ENCODE measurements at places on chromosomes 6 and 20.
A peak's percentile ranks its signal among the peaks of the same experiment; 100 is the strongest.

GRCh38 chr20:12614764-12615163 lies 394.0 kb upstream of the SPTLC3 start:
- DNase-seq, result no peak

- DNase-seq, result peak; percentile 77
Observed at GRCh38 chr6:56510984-56511531, 131.6 kb downstream of the DST start.

GRCh38 chr20:14343491-14344065 lies 6.2 kb upstream of the FLRT3 start:
- no peak for DNase-seq

GRCh38 chr20:3714092-3714491 lies 1.7 kb upstream of the SIGLEC1 start:
- no peak for DNase-seq

DNA sequence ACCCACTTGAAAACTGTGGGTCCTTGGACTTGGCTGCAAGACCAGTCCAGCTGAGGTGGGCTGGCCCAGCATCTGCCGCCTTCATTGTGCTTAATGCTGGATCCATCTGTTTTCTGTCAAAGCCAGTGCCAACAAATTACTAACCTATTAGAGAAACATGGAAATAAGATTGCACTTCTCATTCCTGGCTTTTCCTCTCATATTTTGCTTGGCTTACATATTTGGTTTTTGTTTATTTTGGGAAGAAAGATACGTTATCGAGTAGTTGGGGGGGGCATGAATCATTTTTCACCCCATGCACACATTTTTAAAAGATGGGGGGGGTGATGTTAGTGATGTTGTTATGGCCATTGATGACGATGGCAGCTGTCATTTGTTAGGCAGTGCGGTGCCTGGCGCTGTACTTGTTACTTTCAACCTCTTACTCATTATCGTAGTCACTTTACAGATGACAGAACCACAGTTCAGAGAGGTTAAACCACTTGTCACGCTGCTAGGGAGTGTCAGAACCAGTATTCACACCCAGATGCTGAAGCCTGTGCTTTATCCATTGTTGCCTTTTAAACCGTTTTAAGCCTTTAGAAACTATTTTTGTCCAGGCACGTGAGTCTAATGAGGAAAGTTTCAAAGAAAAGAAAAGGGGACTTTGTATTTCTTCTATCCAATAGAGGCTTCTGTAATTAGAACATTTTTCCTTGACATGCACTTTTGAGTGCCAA lies 180.0 kb downstream of the TMEM242 start:
- peak; percentile 99 for DNase-seq

DNA sequence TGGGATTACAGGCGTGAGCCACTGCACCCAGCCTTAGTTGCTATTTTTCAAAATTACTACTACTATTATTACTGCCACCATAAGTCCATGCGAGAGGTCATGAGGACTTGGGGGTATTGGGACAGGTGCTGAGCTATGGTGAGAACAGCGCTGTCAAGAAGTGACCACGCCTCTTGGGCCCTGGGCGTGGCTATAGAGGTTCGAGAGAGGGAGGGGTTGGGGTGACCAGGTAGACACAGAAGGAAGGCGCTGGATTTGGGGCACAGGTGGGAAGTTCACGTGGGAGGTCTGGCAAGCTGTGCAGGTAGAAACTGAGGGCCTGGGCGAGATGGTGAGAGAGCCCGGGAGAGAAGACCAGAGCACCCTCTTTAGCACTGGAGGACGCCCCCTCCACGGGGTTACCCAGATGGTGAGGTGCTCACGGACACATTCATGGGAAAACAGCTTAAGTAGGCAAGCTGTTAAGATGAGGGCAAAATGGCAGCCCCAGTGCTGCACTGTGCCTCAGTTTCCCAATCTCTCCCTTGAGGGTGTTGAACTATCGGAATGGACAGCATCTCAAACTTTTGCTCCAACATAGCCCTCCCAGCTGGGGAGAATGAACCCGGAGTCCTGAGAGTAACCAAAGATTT lies 61.0 kb downstream of the RAB44 start:
- DNase-seq, result no peak

DNA sequence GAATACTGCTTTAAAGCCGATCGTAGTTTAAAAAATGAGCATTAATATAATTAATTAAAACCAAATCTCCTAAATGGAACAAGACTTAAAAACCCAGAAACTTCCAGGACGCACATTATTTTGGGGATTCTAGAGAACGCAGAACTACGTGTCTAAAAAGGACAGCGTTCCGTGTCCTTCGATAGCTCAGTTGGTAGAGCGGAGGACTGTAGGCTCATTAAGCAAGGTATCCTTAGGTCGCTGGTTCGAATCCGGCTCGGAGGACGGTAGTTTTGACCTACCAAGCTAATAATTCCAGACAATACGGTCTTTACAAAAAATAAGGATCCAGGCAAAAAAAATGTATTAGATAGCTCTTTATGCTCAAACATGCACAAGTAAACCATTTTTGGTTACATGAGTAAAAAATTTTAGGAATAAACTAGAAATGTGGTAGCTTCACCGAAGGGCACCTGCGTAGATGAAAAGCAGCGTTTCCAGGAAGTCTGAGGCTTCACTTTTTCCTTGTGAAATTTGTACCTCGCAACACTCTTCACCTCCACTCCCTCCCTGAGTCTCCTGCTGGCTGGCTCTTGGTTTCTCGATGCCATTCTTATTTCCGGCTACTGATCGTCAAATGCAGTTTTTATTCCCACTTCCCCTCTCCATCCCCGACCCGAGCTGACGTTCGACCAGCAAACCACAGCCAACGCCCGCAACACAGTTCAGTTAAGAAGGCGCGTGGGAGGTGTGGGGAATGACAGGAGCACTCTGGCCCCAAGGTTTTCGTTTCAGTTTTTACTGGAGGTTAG lies 19.6 kb upstream of the ABT1 start:
- peak; percentile 90 for DNase-seq

DNA sequence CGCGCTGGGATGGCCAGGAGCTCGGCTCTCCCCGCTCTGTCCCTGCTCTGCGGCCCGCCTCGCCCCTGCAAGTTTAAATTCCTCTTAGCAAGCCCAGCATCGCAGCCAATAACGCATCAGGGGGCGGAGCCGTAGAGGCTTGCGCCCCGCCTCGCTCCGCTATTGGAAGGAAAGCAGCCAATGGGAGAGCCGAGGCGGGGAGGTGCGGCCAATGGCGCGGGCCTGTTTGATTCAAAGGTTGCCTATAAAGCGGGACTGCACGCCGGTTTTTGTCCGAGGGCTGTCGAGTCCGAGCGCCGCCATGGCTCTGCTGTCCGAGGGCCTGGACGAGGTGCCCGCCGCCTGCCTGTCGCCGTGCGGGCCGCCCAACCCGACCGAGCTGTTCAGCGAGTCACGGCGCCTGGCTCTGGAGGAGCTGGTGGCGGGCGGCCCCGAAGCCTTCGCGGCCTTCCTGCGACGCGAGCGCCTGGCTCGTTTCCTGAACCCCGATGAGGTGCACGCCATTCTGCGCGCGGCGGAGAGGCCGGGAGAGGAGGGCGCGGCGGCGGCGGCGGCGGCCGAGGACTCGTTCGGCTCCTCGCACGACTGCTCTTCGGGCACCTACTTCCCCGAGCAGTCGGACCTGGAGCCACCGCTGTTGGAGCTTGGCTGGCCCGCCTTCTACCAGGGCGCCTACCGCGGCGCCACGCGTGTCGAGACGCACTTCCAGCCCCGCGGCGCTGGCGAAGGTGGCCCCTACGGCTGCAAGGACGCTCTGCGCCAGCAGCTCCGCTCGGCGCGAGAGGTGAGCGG lies at the start of gene FAM83D:
Gene FAM83D, plus strand, starts transcription at position 276 of the 792 bp plus-strand sequence. Its CDS starts 26 bp downstream, at position 302.
- DNase-seq, result peak; percentile 98

GRCh38 chr6:107556082-107556481 lies 66.2 kb downstream of the SOBP start:
- DNase-seq, result no peak

DNA sequence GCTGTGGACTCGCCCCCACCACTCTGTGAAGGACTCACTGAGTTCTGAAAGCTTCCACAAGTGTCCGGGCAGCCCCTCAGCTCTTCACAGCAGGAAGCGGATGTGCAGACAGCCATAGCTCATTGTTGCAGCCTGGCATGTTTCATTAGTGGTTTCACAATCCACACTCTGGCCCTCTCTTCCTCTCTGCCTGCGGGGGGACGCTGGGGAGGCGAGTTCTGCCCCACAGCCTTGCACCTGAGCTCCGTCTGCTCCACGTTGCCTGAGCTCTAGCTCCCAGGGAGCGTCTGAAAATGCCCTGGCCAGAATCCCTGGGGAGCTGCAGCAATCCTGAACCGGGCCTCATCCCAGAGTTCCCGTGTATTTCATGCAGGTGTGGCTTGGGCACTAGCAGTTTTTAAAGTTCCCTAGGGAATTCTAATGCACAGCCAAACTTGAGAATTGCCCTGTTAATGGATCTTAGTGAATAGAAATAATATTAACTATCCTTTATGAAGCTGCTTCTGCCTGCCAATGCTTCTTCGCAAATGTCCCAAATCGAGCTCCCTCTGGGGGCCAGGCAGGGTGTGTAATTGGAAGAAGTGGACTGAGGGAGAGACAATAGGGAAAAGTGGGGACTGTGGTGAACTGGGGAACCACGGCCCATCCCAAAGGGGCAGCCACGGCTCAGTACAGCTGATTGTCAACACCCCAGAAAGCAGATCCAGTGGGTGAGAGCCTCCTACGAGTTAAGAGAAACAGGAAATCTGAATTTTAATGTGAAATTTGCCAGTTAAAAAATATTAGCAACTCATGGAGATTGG lies 51.5 kb downstream of the CTCFL start:
- no peak for DNase-seq

DNA sequence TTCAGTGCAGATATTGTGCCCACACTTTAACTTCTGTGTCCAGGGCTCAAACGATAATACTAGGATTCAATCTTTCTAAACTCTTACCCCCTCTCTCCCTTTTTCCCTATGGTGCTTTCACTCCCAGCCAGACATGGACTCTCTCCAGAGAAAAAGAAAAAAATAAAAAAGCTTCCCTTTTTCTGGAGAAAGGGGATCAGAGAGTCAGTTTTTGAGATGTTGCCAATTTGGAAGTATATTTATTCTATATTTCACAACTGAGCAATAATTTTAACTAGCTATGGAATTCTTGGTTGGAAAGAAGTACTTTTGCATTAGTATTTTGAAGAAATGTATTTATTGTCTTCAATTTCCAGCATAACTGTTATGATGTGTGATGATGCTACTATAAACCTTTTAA lies 72.2 kb upstream of the ZFP64 start:
- no peak for DNase-seq

DNA sequence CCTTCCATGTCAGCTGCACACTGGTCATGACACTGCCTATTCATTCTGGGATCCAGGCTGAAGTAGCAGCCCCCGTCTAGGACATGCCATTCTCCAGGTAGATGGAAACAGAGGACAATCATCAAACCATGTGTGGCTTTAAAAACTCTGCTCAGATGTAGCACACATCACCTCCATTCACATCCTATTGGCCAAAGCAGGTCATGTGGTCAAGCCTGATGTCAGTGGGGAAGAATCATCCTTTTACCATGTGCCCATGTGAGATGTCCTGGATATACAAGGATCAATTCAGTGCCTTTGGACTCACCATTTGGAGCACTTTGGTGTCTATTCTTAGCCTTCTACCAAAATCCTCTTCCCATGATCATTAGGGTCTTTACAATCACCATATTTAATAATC lies 99.5 kb downstream of the CDC5L start:
- no peak for DNase-seq

- DNase-seq, result no peak
Observed at GRCh38 chr6:145689529-145689928, 45.8 kb downstream of the EPM2A start.

- DNase-seq, result peak; percentile 9
Observed at GRCh38 chr20:59782986-59783640, 150.3 kb downstream of the SYCP2 start.

GRCh38 chr6:43856005-43856765 lies 86.2 kb downstream of the VEGFA start:
- no peak for DNase-seq

DNA sequence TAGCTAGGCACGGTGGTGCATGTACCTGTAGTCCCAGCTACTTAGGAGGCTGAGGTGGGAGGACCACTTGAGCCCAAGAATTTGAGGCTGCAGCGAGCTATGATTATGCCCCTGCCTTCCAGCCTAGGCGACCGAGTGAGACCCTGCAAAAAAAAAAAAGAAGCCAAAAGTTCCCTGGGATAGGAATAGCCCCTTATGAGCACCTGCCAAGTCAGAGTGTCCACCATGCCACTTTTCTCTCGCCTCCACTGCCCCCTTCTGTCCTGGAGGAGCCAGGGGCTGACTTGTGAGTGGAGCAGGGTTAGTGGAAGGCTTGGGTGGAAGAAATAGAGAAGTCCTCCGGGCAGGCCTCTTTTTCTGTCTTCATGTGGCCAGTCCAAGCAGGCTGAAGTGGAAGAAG lies 12.1 kb upstream of the DDX27 start:
- DNase-seq, result no peak

DNA sequence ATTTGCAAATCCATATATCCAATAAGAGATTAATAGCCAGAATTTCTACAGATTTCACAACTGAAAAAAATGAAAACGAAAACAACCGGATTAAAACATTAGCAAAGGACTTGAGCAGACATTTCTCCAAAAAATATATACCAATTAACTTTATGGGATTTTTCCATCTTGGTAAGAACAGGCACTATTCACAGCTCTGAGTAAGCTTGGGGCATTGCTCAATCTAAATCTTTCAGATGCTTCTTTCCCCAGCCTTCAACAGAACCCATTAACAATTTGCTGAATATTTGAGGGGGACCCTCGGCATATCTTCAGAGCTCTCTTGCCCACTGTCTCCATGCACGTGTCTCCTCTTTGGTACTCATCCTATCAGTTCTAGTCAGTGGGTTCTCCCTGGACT lies 111.7 kb upstream of the CD93 start:
- no peak for DNase-seq

GRCh38 chr6:125807293-125807692 lies 16.5 kb downstream of the NCOA7 start:
- DNase-seq, result no peak

GRCh38 chr6:106702451-106703110 lies 73.2 kb downstream of the QRSL1 start:
- no peak for DNase-seq

DNA sequence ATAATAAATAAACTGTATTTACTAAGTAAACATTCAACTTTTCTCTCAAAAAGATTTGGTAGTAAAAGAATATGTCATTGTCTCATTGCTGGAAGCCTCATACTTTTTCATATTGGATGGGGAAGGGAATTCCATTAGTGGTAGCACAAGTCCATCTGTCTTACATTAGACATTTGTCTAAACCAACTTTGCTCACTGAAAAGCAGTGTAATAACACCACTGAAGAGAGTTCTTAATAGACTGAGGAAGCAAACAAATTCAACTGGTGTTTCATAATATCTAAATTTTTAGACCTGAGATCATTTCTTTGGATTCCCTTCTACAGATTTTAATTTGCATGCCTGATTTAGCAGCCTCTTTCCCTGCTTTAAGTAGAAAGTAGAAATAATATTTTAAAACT lies 62.7 kb downstream of the PLCB1 start:
- no peak for DNase-seq

- peak; percentile 39 for DNase-seq
Observed at GRCh38 chr6:33761922-33762629, 15.4 kb upstream of the IP6K3 start.

GRCh38 chr6:109373762-109374161 lies 8.5 kb downstream of the CD164 start:
- DNase-seq, result no peak

Data from fibroblast of the aortic adventitia (primary cell).